Activated CD4-positive, alpha-beta T cell treated with anti-CD3 and anti-CD28 coated beads for 48 hours (primary cell): ENCODE measurements at places on chromosomes 11 and 22.

DNA sequence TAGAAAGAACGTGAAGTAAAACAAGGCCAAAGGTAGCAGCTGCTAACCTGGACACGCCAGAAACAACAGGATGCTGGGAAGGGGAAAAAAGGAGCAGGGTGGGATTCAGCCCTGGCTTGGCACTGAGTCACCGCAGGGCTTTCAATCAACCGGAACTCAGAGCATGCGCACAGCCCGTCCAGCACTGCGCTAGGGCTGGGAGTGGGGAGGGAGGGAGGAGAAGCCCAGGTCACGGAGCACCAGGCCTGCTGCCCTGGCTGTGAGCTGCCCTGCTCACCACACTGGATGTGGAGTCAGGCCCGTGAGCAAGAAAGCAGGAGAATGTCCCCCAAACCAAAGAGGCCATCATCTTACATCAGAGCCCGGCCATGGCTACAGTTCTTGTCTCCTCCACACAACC is 51.5 kb downstream of the APOL1 start:
- DNase-seq: no peak

DNA sequence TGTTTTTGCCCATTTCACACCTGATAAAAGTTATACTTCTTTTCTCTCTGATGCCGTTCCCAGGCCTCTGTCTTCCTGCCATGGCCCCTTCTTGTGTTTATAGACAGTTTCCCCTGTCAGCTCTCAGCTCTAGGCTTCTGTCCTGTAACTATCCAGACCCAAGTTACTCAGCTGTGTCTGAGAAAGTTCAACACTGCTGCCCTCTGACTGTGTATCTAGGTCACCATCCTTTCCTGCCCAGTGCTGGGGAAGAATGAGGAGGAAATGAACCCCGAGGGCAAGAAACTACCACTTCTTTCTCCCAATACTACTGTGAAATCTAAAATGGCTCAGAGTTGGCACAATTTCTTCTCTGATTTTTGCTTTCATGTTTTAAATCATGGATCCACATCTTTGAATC is 29.6 kb downstream of the SNX19 start:
- DNase-seq: no peak

DNA sequence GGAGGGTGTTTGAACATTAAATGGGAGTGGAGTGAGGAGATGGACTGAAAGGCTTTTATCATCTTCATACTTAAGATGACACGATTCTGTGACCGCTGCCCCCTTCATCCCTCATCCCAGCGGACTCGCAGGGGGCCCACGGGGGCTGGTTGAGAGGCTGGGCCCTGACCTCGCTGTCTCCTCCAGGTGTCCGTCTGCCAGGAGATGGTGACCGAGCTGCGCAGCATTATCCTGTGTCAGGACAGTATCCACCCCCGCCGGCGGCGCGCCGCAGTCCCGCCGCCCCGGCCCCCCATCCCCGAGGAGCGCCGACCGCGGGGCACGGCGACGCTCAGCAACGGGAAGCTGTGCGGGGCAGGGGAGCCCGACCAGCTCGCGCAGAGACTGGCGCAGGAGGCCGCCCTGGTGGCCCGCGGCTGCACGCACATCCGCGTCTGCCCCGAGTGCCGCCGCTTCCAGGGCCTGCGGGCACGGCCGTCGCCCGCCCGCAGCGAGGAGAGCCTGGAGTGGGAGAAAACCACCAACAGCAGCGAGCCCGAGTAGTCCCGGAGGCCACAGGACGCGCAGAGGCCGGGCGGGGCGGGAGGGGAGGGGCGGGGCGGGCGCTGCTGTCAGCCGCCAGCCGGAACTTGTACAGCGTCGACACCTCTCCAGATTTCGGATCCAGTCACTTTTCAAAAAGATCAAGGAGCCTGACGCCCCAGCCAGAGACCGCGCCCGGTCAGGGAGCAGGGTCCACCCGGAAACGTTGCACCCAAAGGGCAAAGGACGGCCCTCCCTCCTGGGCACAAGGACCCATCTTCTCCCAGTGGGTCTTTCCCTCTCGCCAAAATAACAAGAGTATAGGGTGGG is 38.0 kb upstream of the TBCEL start:
- DNase-seq: peak; percentile 52

DNA sequence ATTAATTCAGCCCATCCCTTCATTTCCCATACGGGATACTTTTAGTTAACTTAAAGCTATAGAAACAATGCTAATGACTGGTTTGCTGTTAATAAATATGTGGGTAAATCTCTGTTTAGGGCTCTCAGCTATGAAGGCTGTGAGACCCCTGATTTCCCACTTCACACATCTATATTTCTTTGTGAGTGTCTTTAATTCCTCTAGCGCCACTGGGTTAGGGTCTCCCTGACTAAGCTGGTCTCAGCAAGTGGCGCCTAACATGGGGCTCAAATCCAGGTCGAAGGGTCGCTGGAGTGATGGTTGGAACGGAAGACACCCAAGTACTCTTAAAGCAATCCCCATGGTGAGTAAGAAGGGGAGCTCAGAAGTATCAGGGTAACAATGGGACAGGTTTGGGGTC is 14.4 kb upstream of the OOSP1 start:
- peak; percentile 5 for DNase-seq

- no peak for DNase-seq
These were observed 24.4 kb downstream of the HORMAD2 start for GRCh38 chr22:30104501-30105156.
